Activated CD8-positive, alpha-beta T cell treated with anti-CD3 and anti-CD28 coated beads for 36 hours (primary cell): ENCODE measurements at places on chromosomes 1 and 21.

- H3K36me3 ChIP-seq = no peaks in the 10 kb centered on the region
- H3K4me1 ChIP-seq = peaks cover 30% of the 10 kb centered on the region
- no peak for DNase-seq
- no peak overlapping the region for H3K4me3 ChIP-seq
These were observed 83.2 kb downstream of the RGL1 start for GRCh38 chr1:183887826-183888819.

DNA sequence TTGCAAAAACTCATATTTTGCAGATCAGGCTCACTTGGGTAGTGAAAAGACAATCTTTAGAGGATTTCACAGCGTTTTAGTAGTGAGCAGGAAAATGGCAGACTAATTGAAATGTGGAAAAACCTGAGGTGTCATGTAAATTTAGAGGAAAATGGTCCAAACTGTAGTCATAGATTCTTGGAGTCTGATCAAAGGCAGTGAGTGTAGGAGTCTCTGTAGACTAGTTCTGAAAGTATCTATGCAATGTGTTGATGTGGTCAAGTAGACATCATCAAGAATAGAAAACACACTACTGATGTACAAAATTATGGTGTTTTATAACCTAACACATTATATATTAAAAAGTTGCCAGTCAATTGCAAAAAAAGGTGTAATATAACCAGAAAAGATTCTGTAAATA, 143.2 kb upstream of the C1orf105 start:
- H3K4me1 ChIP-seq = peaks cover 15% of the 10 kb centered on the region
- no peak overlapping the region for H3K4me3 ChIP-seq
- H3K27ac ChIP-seq = no peak overlapping the region

- H3K27me3 ChIP-seq = peaks cover 28% of the 10 kb centered on the region
- H3K36me3 ChIP-seq = no peaks in the 10 kb centered on the region
- H3K4me1 ChIP-seq = no peaks in the 10 kb centered on the region
- no peak for DNase-seq
These were observed 56.7 kb upstream of the CD1D start for GRCh38 chr1:158124034-158124433.

DNA sequence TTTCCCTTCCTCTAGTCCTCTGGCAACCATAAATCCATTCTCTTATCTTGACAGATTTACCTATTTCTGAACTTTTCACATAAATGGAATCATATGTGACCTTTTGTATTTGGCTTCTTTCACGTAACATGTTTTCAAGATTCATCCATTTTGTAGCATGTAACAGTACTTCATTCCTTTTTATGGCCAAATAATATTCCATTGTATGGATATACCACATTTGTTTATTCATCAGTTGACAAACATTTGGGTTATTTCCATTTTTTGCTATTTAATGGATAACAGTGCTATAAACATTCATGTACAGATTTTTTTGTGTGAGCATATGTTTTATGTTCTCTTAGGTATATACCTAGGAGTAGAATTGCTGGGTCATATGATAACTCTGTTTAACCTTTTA, 54.0 kb downstream of the RPAP2 start:
- peaks cover 35% of the 10 kb centered on the region for H3K36me3 ChIP-seq
- no peak overlapping the region for H3K27ac ChIP-seq
- H3K27me3 ChIP-seq = no peaks in the 10 kb centered on the region
- peaks cover 12% of the 10 kb centered on the region for H3K4me1 ChIP-seq
- DNase-seq = no peak

DNA sequence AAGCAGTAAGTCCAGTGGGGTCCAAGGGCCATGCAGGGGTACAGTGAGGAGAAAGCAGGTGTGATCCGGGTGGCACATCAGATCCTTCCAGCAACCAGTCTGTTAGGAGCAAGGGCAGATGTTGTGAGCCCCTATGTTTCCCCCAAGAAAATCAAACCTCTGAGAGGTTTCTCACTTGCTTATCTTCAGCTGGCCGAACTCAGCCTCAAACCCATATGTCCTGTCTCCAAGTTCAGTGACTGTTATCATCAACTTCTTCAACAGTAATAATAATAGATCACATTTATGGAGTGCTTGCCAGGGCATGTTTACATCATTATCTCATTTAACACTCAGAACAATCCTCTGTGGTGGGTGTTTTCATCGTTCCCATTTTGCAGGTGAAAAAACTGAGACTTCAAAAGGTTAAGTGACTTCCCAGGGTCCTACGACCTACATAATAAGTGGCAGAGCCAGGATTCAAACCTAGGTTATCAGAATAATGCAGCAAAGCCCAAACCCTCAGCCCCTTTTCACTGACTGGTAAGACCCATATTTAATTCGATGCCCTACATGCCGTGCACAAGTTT, 3.3 kb downstream of the CAPN2 start:
- peak overlapping the region; percentile 85 for H3K27ac ChIP-seq
- peaks cover 67% of the 10 kb centered on the region for H3K4me1 ChIP-seq
- H3K4me3 ChIP-seq = peak overlapping the region; percentile 8
- H3K36me3 ChIP-seq = peaks cover 16% of the 10 kb centered on the region
- DNase-seq = no peak
- H3K27me3 ChIP-seq = no peaks in the 10 kb centered on the region

DNA sequence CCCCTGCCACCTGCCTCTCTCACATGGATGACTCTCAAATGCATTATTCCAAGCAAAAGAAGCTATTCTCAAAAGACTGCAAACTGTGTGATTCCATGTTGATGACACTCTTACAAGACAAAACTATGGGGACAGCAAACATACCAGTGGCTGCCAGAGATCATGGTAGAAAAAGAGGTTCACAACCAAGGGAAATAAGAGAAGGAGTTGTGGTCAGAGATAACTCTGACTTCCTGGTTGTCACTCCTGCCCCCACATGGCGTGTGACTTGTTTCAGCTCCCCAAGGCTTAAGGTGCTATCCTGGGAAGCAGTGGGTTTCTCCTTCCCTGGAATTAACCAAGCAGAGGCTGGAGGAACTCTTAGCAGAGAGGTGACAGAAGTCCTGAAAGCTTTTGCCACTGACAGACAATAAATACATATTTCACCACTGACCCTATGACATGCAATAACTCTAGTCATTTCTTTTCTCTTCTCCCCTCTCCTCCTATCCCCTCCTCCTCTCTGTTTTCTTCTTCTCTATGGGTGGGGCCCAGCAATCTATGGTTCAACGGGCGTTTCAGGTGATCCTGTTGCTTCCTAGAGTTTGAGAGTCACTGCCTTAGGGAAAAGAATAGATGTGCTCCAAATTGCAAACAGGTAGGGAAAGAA, 185.1 kb downstream of the FCRL5 start:
- H3K4me3 ChIP-seq = no peak overlapping the region

DNA sequence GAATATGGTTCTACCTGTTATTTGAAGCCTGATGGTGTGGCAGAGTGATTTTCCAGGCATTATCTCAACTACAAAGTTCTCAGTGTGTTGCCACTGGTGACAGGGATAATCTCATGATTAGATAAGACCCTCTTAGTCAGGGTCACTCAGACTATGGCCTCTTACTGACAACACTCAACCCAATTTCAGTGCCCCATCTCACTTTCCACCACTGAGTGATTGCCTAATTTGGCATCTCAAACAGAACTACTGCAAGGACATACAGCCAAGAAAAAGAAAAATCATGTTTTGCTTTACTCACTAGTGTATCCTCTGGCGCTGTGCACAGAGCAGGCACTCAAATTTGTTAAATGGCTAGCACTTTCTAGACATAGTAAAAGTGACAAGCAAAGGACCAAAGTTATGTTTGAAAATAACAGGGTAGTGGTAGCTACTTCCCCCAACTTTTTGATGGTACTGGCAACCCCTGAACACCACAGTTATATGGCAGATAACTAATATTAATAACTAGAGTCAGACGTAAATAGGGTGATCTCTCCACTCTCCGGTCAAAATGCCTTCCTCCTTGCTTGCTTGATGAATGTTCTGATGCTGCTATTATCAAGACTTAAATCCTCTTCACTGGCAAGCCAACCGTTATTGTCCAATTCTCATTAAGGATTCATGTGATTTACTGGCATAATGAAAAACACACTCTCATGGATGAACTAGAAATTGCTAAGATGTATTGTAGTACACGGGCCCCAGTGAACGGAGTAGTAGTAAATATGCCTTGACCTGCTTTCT, 37.1 kb upstream of the SLC30A10 start:
- H3K27me3 ChIP-seq = no peaks in the 10 kb centered on the region
- peaks cover 10% of the 10 kb centered on the region for H3K4me1 ChIP-seq
- H3K36me3 ChIP-seq = peaks cover 24% of the 10 kb centered on the region
- H3K27ac ChIP-seq = no peak overlapping the region
- no peak overlapping the region for H3K4me3 ChIP-seq

DNA sequence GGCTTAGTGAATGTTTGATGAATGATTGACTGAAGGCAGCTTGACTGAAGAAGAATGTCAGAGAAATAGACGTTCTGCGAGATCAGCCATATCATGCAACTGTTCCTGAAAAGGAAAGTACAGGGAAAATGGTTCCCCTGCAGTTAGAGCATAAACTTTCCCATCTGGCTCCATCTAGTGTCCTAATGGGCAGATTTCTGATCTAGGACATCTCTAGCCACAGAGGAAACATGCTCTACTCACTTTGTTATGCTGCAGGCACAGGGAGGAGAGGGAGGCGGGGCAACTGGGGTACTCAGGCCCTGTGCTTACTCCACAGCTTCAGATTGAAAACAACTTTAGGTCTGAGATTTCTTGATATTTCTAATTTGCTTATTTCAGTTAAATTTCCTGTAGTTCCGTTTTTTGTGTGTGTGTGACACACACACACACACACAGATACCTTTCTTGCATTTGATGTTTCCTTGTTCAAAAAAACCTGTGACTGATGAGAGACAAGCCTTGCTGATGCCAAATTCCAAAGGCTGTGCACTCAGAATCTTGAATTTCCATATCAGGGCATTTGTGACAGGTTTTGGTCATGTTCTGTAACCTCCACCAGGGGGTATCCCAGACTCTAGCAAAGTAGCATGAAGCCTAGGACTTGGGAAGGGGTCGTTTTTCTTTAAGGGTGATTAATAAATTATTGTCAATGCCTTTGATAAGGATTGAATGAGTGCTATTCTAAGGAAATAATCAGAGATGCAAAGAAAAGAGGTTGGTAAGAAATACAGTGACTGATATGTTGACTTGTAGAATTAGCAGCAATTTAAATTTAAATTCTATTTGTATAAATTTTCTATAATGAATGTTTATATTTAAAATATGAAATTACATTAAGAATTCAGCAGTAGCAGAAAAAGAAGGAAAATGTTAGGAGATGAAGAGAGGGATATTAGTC, 139.7 kb upstream of the BEND5 start:
- no peaks in the 10 kb centered on the region for H3K4me1 ChIP-seq
- H3K27me3 ChIP-seq = peaks cover 2% of the 10 kb centered on the region
- H3K36me3 ChIP-seq = no peaks in the 10 kb centered on the region
- peak; percentile 4 for DNase-seq

DNA sequence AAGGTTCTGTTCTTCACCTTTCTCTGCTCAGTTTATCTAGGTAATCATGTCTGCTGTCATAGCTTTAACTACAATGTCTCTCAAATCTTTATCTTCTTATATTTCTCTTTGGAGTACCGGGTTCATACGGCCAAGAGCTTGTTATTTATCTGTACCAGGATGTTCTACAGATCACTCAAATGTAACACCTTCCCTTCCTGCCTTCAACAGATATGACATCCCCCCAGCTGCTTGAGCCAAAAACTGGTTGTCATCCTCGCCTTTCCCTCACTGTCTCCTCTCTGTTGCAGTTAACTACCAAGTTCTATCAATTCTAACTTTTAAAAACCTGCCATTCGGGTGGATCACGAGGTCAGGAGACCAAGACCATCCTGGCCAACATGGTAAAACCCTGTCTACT, 148.9 kb downstream of the PHTF1 start:
- H3K4me3 ChIP-seq = no peak overlapping the region
- DNase-seq = no peak
- no peaks in the 10 kb centered on the region for H3K4me1 ChIP-seq
- H3K36me3 ChIP-seq = no peaks in the 10 kb centered on the region
- no peak overlapping the region for H3K27ac ChIP-seq

DNA sequence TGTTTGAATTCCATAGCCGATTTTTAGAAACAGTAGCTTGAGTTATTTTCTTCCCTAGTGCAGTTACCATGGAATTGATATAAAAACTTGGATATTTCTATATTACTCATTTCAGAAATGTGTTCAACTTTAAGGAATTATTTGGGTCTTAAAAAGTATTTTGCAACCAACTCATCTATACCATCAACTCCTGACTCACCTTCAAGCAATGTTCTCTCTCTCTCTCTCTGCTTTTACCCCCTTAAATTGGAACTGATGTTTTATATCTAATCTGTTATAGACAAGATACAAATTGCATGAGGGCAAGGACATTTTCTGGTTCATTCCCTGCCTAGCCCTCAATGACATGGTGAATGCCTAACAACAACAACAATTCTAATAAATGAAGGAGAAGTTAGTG, 214.7 kb upstream of the NRIP1 start:
- H3K4me1 ChIP-seq = no peaks in the 10 kb centered on the region
- no peak overlapping the region for H3K27ac ChIP-seq
- H3K4me3 ChIP-seq = no peak overlapping the region
- peaks cover 2% of the 10 kb centered on the region for H3K27me3 ChIP-seq
- no peaks in the 10 kb centered on the region for H3K36me3 ChIP-seq
- DNase-seq = no peak

DNA sequence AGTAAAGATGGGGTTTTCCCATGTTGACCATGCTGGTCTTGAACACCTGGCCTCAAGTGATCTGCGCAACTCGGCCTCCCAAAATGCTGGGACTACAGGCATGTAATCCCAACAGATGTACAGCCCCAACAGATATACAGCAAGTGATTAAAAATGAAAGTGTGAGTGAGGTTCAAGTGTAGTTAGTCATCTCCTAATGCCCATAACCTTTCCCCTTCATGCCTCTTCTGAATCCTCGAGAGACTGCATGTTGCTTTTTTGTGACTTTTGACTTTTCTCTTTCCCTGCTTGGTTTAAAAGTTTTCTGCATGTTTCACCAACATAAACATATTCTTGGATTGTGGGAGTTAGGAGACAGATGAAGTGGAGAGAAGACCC, 31.2 kb downstream of the KCNK2 start:
- no peaks in the 10 kb centered on the region for H3K36me3 ChIP-seq
- DNase-seq = no peak
- H3K4me1 ChIP-seq = no peaks in the 10 kb centered on the region
- no peak overlapping the region for H3K27ac ChIP-seq

DNA sequence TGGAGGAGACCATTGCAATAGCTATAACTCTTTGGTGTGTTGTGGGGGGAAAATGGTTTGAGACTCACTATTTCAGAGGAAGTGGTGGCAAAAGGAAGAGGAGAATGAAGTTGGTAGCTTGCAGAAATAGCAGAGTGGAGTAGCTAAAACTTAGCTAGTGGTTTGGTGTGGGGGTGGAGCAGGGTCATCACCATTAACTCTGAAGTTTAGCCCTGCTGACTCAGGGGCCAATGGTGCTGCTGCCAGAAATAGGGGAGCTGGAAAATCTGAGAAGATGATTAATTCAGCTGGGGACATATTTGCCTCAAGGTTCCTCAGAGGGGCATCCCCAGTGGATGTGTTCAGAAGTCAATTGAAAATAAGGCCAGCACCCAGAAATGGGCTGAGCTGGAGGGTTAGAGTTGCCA, 65.4 kb downstream of the RUNX1 start:
- H3K4me3 ChIP-seq = peak overlapping the region; percentile 37
- peaks cover 86% of the 10 kb centered on the region for H3K4me1 ChIP-seq
- peak overlapping the region; percentile 97 for H3K27ac ChIP-seq
- H3K27me3 ChIP-seq = no peaks in the 10 kb centered on the region
